Right lung (tissue), 10 donors: ENCODE measurements at places on chromosomes 12 and 14. TPM values are rescaled to one million over a fixed set of nuclear protein-coding genes. Genes with fewer than 3 reads are reported as not detected.

The EGLN3 gene
- 91.5 TPM for polyA plus RNA-seq

DNA sequence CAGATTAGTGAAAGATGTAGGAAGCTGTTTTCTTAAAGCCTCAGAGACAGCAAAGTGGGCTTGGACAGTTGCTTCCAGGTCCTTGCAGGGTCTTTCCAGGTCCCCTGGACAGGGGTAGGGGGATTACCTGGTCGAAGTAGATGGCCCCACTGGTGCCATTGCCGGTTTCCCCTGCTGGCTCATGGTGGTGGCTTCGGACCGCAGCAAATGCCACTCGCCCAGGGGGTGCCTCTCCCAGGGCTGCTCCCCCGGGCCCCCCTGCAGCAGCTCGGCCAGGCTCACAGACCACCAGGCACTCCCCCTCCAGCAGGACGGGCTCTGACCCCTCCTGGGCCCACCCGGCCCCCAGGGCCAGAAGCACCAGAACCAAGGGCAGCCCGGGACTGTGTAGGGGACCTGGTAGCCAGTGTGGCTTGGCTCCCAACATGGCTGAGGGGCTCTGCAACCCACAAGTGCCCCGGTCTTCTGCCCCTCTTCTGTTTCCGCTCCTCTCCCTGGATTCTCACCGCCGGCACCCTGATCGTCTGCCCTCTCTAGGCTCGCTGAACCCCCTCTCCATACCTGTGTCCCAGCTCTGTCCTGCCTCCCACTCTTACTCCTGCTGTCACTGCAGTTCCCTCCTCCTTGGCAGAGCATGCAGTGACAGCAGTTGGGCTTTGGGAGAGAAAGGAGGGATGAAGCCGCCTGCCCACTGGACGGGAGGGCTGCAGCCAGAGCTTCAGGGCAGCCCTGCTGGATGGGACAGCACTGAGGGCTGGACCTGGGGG is 657 bp downstream of the CBLN3 start:
- DNase-seq = no peak

DNA sequence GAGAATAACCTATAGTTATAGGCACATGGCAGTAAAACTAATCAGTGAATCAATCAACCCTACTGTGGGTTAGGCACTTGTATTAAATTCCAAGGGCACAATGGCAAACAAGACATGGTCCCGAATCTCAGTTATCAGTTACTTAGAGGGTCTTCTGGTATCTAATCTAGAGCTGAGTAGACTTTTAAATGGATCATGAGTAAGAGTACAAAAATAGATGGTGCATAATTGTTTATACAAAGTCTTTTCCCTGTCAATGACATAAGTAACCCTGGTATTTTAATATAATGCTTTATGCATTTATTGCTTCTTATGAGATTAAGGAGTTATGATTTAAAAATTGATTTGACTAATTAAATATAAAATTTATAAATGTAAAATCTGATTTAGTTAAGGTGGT is 23.0 kb upstream of the KCNJ8 start:
- DNase-seq = no peak

DNA sequence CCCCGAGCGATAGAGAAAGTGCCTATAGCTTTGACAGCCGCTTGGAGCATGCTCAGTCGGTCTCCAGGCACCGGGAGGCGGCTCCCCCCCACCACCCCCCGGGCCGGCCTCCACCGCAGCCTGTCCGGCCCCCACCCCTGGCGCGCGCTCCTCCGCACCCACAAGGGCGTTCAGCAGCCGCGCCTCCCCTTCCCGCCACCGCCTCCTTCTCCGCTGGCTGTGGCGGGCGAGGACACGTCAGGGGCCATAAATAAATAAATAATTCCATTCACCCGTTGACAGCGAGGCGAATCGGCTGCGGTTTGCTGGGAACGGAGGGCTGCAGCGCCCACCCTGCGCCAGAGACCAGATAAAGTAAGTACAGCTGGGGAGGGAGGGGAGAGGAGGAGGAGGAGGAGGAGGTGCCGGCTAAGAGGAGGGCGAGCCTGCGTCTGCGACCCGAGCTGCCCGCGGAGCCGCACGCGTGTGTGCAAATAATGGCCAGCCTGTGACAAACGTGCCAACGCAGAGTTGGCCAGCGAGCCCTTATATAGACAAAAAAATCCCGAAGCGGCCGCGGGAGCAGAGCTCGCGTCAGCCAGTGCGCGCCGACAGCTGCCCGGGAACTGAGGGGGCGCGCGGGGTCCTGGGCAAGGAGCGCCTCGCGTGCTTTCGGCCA is at the start of gene SLC16A7:
TSS of gene SLC16A7 (plus strand) at position 147 of the 658 bp plus-strand sequence. CDS start 108,773 bp downstream, outside the sequence.
- DNase-seq = peak; percentile 88

The AKAP5 gene
- polyA plus RNA-seq = 2.6 TPM
